ENCODE measurements at places on chromosomes 2 and 18.

GRCh38 chr2:236772220-236772837 is 202.7 kb downstream of the ACKR3 start:
- no peak for DNase-seq

DNA sequence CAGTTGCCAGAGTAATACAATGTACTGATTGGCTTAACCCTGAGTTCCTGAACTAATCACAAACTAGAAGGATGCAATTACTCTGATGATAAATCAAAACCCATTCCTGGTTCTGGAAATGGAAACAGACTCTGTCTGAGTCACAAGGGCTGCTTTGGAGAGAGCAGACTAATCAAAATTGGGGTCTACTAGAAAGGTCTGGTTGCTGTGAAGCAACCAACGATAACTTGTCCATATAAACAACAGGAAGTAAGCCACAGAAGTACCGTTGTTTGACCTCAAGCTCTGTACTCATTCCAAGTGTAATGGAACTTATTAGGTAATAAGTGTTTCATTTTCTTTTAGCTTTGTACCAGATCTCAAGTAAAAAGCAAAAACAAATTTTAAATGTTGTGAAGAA is 49.7 kb downstream of the RASGRP3 start:
- DNase-seq, result no peak

DNA sequence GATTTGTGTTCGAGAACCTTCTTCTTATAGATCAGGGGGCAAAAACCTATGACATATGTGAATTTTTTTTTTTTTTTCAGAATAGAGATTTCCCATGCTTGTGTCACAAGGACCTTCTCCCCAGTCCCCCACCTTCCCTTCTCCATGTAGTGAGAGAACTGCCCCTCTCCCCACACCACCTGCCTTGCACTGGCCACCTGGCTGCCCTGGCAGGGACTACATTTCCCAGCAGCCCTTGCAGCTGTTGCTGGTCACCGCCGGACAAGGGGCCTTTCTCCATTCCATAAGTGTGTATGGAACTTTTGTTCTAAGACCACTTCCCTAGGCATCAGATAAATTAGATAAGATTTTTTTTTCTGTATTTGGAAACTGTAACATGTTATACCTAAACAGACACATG is 22.2 kb downstream of the MBP start:
- DNase-seq, result no peak

DNA sequence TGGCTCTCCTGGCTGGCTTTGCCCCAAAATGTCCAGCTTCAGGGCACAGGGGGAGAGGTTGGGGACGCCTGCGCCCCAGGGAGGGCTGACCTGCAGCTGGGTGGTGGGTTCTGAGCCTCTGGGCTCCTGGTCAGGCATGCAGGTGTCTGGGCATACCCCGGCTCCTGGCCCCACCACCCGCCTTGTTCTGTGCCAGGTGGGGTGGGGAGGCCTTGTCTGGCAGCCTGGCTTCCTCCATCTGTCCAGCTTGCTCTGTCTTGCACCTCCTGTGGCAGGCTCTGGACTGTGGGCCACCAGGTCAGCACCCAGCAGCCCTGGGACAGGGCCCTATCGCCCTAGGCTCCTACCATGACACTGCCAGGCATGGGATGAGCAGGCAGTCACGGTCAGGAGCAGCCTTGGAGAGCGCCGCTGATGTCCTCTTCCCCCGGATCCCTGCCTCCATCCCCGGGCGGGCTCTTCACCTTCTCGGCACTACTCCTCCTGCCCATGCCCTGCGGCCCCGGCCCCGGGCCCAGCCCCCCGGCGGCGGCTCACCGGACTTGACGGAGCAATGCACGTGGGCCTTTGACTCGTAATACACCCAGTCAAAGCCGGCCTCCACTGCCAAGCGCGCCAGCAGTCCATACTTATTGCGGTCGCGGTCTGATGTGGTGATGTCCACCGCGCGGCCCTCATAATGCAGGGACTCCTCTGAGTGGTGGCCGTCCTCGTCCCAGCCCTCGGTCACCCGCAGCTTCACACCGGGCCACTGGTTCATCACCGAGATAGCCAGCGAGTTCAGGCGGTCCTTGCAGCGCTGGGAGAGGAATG is 3.6 kb downstream of the IHH start:
- no peak for DNase-seq

- DNase-seq, result no peak
These were observed 69.9 kb upstream of the ST3GAL5 start for GRCh38 chr2:85958731-85959130.

Data from BJ (cell line).